ENCODE measurements at places on chromosomes 16 and 17.

GRCh38 chr16:79201436-79201835 is 399.1 kb downstream of the MAF start:
- no peak for DNase-seq

DNA sequence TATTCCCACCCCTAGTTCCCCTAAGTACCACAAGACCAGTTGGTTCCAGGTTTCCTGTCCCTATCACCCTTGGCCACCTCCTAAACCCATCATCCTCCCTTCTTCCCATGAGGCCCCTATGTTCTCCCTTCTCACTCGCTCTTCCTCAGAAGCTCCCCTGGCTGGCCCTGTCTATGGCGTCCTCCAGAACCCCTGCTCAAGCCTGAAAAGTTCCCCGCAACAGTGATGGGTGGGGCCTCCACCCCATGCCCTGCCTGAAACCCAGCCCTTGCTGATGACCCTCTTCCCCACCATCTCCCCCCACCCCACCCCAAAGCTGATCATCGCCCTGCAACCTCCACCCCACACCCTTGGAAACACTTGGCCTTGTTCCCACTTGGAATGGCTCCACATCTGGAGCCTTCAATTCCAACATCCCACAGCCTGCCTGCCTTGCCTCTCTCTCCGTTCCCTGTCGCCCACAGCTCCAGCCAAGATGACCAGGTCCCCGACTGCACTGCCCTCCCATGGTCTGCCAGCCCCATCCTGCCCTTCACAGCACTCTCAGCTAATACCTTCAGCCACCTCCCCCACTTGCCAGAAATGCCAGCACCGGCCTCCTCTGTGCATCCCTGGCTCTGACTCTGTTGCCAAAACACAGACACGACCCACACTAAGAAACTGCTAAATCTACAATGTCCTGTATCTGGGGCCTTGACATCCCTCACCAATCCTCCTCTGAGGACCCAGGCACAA is 10.5 kb downstream of the OSBPL7 start:
- DNase-seq = no peak

- DNase-seq = no peak
Observed at GRCh38 chr17:1919201-1919600, 89.4 kb downstream of the RPA1 start.

DNA sequence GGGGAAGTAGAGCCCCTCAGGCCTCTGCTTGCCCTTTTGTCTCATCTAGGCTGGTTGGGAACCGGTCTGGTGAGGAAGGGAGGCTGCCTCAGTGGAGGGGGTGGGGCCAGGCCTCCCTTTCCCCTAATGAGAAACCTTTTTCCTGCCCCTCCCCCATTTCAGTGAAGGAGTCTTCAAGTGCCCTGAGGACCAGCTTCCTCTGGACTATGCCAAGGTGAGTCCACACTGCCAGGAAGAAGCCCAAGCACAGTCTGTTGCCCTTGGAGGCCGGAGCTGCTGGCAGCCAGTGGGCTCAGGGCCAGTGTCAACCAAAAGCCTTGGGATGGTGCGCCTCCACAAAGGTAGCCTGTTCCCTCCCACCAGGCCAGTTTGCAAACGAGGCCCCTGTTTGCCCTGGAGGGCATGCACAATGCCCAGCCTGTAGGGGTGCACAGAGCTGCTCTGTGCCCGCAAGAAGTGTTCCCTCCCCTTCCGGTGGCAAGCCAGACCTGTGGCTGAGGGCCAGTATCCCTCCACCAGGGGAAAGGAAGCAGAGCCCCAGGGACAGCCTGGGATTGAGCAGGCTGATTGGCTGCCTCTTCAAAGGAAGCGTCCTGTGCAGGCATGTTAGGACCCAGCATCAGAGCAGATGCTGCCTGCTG is 3.4 kb downstream of the TRAF4 start:
- DNase-seq = no peak

- DNase-seq = no peak
Observed at GRCh38 chr16:81804134-81804610, 25.1 kb downstream of the PLCG2 start.

- DNase-seq = no peak
Observed at GRCh38 chr17:57160624-57161023, 75.6 kb downstream of the AKAP1 start.

GRCh38 chr16:15542261-15542660 is 100.7 kb downstream of the MARF1 start:
- DNase-seq = no peak

GRCh38 chr17:48751733-48752398 is 23.3 kb upstream of the HOXB13 start:
- DNase-seq = no peak

DNA sequence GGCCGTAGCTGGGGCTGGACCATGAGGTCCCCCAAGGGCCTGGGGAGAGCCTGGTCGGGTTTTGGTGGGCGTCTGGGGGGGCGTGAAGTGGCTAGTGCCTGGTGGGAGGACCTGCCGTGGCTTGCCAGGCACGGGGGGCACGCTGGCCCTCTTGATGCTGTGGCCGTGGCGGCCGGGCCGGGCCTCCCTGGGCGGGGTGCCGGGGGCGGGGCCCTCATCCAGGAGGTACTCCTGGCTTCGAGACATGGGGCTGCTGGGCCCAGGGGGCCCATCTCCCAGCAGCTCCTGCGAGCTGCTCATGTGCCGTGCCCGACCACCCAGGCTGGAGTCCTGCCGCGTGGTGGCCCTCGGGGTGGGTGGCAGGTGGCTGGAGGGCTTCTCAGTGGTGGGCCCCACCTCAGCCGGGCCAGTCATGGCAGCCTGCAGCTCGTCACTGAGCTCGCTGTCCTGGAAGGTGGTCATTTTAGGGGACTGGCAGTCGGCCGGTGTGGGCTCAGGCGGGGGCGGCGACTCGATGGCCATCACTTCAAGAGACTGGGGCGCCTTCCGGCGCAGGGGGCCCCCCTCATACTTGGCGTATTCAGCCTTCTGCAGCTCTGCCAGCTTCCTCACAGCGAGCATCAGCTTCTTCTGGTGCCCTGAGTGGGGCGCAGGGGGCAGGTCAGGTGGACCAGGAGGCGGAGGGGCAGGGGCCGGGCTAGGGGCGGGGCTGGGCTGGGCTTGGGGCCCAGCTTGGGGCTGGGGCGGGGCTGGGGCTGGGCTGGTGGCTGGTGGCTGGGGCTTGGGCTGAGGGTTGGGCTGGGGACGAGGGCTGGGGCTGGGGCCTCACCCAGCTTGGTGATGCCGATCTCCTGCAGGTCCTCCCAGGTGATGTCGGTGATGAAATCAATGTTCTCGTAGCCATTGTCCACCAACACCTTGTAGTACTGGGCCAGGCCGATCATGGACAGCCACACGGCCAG is 15.2 kb downstream of the CASKIN1 start:
- DNase-seq = no peak

DNA sequence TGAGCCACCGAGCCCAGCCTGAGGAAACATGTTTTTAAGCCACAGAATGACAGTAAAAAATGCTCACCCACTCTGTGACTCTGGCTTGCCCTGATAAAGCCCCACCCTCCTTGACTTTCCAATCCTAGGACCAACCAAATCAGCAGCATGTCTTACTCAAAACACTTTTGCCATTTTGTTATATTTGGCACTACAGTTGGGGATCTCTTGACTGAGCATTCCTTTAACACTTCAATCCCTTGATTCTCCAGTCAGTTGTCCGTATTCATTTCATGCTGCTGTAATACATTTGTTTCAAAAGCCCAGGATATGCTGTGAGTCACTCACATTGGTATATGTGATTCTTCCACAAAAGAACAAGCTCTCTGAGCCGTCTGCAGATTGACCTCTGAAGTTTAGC is 8.2 kb downstream of the MYH3 start:
- peak; percentile 55 for DNase-seq

GRCh38 chr17:1724869-1725641 is 551 bp downstream of the WDR81 start:
- no peak for DNase-seq

- DNase-seq = no peak
Observed at GRCh38 chr17:6107791-6108190, 37.6 kb downstream of the WSCD1 start.

DNA sequence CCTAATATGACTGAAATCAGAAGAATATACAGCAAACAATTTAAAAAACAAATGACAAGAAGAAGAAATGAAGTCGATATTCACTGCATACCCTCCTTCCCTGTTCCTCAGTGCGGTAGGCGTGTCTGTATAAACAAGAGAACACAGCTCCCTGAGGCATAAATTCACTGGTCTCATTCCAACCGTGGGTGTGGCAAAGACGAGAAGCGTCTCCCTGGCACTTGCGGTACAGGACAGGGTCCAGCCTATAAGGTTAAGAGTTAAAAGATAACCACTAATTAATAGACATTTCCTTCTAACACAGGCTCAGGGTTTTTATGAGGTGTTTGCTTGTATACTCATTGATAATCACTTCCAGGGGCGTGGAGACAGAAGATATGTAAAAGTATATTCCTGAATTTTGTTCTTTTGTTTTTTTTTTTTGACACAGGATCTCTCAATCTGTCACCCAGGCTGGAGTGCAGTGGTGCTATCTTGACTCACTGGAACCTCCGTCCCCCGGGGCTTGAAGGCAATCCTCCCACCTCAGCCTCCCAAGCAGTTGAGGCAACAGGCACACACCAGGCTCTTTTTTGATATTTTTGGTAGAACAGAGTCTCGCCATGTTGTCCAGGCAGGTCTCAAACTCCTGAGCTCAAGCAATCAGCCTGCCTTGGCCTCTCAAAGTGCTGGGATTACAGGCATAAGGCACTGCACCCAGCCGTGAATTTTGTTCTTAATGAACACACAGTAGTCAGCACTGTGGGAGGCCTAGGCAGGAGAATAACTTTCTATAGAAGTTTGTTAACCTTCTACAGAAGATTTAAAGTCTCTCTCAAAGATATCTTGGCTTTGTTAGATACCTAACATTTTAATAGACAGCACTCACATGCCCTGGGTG is 59.1 kb upstream of the CLEC18B start:
- peak; percentile 62 for DNase-seq

DNA sequence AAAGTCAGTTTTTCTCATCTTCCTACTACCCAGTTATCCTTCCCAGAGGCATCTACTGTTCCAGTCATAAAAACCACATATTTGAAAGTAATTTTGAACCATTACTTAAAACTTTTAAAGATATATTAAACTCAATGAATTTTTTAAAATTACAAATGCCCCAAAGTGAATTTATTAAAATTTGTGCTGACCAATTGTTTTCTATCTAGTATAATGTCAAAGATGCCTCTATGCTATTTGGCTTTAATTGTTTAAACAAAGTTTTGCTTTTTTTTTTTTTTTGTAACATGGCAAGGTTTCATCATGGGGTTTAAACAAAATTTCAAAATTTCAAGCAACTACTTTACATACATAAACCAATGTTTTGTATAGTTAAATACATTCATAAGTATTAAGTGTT is 60.7 kb downstream of the FBXL20 start:
- DNase-seq = no peak

DNA sequence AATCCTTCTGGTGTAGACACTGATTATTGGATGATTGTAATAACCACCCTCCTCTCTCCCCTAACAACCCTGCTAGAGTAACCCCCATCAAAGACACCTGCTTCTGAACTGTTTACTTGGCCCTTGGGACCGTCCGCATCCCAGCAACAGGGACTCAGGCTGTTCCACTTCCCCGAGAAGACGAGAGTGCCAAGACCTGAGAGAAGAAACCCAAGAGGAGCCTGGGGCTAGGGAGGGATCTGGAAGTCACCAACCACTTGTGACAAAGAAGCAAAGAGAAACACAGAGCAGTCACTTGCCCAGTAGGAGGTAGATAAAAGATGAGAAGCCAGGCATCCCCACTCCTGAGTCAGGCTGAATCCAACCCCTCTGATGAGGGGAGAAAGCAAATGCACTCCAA is 84.3 kb downstream of the CDH11 start:
- DNase-seq = no peak

GRCh38 chr17:7955414-7956227 is 23.6 kb downstream of the CNTROB start:
- no peak for DNase-seq

DNA sequence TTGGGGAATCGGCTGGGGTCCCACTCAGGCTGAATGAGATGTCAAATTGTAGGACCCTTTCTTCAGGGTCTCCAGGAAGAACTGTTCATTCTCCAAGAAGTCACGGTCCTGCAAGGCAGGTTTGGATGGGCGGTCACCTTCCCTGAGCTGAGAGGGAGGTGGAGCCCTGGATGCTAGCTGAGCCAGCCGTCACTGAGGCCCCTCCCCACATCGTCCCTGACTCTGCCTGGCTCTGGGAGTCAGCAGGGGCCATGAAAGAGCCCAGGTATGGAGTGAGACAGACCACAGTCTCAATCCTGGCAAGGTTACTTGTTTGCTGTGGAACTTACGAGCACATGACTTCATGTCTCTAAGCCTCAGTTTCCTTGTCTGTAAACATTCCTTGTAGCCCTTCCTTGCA is 6.0 kb upstream of the MRPL38 start:
- DNase-seq = no peak
